CD4-positive, alpha-beta T cell treated with Interleukin-2 at 100 ng/mL for 4 hours (primary cell): ENCODE measurements at places on chromosomes 7 and 10.
A peak's percentile ranks its signal among the peaks of the same experiment; 100 is the strongest.

DNA sequence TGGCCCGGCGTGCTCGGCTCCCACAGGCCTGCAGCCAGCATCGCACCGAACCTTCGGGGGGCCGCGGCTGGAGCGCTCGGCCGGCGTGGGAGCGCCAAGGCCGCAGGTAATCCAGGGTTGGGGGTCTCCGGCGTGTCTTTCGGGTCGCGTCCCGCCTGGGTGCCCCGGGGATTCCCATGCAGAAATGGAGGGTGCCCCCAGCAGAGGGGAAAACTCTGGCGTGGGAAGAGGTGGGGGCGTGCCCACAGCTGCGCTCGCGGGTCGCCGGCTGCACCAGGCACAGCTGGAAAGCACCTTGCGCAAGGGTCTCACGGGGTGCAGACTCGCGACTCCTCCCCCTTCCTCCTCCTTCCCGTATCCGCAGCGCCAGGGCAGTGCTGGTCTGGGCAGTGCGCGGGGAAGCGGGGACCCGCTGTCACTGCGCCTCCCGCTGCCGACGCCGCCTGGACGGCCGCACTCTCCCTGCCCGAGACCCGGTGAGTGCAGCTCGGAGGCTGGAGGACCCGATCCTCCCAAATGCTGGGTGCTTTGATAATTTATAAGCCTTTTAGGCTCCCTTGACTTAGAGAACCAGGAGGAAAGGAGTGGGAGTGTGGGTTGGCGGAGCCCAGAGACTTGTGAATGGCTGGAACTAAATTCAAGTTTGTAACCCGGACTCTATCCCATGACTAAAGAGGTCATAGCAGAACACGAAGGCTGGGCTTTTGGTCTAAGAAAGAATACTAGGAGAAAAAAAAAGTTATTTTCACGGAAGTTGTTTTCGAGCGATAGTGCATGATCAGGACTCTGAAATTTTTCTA lies 489 bp downstream of the MAP3K8 start:
- DNase-seq, result peak; percentile 43

- no peak for DNase-seq
Measured at GRCh38 chr10:15363031-15363430, 8.1 kb downstream of the FAM171A1 start.

DNA sequence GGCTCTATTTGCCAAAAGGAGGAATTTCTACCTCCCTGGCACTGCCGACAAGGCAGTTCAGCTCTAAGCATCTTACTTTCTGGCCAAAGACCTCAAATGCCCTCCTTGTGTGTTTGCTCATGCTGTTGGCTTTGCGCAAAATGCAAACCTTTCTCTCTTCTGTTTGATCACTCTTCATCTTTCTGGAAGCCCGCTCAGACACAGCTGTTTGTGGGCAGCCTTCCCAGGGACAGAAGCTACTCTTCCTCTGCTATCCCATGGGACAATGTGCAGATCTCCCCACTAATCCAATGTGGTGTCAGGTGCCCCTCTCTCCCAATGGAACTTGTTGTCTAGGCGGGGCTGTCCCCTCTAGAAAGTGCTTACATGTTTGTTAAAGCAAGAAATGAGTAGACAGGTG lies 278.7 kb downstream of the CCSER2 start:
- DNase-seq, result no peak

- no peak for DNase-seq
Measured at GRCh38 chr7:54419209-54419608, 123.0 kb upstream of the VSTM2A start.

DNA sequence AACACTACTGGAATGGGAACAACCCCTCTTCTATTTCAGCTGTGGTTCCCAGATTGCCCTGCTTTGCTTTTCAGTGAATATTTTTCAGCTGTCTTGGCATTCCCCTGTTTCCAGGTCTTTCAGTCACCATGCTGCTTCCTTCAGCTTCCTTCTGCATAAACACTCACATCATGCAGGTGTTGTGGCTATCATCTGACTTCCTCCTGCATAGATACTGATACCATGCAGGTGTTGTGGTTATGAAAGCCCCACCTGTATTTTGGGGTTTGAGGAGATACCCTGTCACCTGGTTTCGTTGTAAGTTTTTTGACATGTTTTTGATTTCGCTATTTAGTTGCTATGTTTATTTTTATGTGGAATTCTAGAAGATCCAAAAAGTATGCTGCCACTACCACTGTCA lies 71.5 kb downstream of the SLC35B4 start:
- no peak for DNase-seq
